C1 segment of cervical spinal cord (tissue), 14 donors: ENCODE measurements at places on chromosomes 12 and 14.

DNA sequence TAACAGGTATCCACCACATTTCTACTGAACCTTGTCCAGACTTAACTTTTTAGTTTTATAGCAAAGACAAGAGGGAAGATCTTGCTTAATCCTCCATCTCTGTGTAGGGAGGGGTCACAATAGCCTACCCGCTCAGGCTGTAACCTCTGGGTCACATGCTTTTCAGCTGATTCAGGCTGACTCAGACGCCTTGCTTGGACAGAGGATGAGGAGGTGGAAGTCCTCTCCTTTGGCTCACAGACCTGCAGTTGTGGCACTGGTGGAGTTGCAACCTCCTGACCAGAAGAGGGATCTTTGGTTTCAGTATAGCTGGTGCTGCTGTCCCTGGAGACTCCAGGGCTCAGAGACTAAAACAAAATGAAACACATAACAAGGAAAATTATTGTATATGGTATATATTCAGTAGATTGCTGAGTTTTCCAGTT lies 16.2 kb downstream of the ACIN1 start:
- DNase-seq: no peak

DNA sequence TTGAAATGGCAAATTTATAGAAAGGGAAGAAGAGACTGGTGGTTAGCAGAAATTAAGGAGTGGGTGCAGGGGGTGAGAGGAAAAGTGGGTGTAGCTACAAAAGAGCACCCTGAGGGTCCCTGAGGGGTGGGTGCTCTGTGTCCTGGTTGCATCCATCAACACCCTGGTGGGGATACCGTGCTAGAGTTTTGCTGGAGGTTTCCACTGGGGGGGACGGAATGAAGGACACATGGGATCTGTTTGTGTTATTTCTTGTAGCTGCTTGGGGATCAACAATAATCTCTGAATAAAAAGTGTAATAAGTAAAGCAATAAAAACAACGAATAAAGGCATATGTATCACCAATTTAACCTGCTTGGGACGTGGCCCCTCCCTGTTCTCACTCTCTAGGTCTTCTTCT lies 175.3 kb downstream of the KIF26A start:
- no peak for DNase-seq

DNA sequence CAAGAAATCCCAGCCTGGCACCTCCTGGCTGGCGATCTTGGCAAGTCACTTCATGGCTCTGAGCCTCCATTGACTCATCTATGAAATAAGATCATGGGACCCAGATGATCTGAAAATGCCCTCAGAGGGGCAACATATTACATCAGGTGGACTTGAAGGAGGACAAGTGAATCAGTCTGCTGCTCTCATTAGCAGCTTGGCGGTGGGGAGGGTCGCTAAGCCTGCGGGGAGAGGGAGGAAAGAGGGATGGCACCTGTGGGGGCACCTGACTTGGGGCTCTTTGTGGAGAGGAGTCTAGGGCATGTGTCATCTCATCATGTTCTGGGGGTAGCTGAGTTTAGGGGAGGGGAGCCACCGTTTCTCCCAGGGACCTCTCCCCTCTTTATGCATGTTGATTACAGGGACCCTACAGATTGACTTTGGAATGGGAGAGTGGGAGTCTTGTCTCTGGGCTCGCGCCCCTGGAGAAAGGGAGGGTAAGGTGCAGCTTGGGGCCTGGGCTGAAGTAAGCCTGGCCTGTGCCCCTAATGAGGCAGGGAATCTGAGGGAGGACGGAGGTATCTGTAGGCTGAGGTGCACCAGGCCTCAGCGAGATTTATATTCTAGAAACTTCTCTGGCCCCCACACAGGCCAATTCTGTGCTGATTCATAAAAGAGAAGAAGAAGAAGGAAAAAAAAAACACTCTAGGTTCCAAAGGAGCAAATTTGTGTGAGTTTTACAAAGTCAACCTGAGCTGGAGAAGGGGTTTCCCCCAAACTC lies 29.3 kb upstream of the BATF start:
- no peak for DNase-seq

GRCh38 chr12:92255741-92256140 lies 110.1 kb upstream of the BTG1 start:
- DNase-seq: no peak

- DNase-seq: no peak
Observed at GRCh38 chr12:3994500-3994899, 121.3 kb upstream of the PARP11 start.

DNA sequence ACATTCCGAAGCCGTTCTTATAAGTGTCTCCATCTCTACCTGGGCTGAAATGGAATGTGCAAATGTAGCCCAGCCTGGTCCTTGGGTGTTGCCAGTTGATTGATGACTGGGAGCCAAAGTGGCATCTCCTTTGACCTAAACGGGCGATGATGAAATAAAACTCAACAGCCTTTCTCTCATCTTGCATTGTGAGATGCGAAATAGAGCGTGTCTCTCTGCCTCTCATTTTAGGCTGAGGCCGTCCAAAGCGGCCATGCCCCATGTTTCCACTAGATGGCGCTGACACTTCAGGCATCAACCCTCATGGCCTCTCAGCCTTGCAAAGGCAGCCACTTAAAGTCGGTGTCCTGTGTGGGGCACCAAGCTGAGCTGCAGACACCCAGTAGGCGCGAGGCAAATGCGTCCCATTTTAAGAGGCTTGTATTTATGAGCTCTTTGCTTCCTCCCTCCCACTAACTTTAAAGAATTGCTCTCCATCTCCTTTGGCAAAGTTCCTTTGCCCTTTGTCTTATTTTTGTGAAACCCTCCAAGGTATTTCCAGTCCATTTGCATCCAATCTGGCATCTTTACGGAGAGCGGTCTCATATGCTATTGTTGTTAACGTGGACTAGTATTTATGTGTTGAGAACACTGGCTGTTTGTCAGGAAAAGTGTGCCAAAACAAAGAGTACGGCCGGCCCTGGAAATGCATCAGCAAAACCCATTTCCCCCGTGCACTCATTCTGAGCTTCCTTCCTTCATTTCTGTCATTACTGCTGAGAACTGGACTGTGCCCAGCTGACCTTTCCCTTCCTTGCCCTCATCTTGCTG lies 25.0 kb downstream of the GPRC5A start:
- DNase-seq: peak; percentile 83

DNA sequence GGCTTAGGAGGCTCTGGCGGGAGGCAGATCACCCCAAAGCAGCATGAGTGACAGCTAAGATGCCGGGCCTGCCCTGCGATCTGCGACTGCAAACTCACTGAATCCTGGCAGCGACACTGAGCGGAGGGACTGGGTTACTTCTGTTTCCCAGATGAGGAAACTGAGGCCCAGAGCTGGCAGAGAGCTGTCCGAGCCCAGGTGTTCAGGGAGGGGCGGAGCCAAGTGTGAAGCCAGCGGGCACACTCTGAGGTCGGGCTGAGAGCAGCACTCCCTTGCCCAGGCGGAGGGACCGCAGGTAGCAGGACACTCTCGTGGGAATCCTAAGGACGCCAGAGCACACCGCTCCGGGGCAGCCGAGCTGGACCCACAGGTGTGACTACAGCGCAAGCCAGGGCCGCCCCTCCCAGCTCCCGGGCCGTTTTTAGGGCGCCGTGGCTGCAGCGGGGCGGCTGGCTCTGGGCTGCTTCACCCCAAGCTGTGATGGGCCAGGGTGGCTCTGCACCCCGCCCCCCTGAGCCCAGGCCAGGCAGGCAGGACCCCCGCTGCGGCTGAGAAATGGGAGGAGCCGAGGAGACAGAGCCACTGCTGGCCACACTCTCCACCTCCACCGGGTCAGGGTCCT lies 27.4 kb downstream of the MMP17 start:
- no peak for DNase-seq

DNA sequence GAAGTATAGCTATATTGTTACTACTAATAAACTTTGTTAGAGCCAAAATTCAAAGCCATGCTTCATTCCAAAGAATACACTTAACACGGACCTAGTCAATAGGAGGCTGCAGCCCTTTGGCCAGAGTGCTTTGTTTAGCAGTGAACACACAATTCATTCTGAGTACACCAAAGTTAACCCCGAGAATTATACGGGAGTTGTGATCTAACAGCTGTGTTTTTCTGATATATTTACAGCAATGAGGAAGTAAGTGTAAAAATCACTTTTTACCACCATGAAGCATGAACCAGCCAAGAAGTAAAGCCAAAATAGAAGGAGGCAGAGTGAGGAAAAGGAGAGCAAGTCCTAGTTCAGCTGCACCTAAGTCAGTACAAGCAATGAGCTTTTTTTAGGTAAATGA lies 156.8 kb upstream of the PDE3A start:
- DNase-seq: no peak

- no peak for DNase-seq
Observed at GRCh38 chr12:237026-237815, 23.3 kb upstream of the SLC6A12 start.

DNA sequence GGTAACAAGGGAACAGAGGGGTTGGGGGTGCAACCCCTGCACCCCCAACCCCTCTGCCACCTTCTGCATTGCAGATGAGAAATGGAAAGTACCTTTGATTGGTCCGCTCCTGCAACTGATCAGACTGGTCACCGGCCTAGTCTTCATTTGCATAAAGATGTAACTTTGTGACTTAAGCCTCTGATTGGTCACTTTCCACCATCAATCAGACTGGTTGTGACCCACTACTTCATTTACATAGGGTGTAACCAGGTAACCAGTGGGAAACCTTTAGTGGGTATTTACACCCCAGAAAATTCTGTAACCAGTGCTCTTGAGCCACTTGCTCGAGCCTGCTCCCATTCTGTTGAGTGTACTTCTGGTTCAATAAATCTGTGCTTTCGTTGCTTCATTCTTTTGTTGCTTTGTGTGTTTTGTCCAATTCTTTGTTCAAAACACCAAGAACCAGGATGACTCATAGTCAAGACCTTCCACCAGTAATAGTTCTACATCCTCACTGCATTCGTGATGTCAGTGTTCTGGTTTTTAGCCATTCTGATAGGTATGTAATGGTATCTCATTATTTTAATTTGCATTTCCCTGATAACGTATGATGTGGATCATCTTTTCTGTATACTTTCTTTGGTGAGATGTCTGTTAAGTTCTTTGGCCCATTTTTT lies 30.8 kb downstream of the LEMD3 start:
- no peak for DNase-seq

- no peak for DNase-seq
Observed at GRCh38 chr12:18057051-18057450, 32.9 kb downstream of the RERGL start.

DNA sequence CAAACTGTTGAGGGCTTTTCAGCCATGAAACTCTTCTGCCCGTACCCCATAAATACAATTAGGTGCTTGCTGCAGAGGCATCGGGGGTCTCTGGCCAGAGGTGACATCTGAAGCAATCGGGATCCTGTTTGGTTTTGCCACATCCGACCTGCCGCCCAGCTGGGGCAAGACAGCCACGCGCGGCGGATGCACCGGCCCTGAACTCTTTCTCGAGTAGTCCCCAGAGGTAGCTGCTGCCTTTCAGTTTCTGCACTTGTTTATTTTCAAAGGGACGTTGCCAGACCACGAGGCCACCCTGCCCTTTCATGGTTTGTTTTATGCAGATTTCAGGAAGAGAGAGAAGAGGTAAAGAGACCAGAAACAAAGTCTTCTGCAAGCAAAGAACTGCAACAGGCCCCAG lies 10.6 kb upstream of the MLXIP start:
- no peak for DNase-seq

- DNase-seq: no peak
Observed at GRCh38 chr12:113194971-113195391, 9.5 kb downstream of the RITA1 start.

DNA sequence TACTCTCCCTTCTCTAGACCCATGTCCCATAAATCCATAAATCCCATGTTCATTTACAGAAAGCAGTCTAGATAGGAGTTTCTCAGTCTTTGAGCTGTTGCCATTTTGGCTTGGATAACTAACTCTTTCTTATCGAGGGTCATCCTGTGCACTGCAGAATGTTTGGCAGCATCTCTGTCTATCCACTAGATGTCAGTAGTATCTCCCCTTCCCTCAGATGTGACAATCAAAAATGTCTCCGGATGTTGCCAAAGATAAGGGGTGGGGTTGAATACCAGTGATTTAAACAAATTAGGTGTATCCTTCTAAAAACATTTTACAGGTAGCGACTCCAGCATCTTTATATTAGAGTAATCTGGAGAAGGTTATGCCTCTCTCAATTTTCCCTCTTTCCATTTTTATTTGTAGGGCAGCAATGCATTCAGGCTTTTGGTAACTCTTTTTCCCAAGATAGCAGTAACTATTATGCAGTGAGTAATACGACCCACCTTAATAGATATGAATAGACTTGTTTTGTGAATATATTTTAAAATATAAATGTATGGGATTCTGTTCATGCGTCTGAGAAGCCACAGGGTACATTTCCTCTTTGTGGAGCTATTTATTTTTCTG lies 100.7 kb downstream of the LRRK2 start:
- no peak for DNase-seq

- DNase-seq: no peak
Observed at GRCh38 chr14:54629183-54629582, 62.3 kb downstream of the SAMD4A start.

GRCh38 chr14:101598159-101598558 lies 36.9 kb downstream of the DIO3 start:
- no peak for DNase-seq

DNA sequence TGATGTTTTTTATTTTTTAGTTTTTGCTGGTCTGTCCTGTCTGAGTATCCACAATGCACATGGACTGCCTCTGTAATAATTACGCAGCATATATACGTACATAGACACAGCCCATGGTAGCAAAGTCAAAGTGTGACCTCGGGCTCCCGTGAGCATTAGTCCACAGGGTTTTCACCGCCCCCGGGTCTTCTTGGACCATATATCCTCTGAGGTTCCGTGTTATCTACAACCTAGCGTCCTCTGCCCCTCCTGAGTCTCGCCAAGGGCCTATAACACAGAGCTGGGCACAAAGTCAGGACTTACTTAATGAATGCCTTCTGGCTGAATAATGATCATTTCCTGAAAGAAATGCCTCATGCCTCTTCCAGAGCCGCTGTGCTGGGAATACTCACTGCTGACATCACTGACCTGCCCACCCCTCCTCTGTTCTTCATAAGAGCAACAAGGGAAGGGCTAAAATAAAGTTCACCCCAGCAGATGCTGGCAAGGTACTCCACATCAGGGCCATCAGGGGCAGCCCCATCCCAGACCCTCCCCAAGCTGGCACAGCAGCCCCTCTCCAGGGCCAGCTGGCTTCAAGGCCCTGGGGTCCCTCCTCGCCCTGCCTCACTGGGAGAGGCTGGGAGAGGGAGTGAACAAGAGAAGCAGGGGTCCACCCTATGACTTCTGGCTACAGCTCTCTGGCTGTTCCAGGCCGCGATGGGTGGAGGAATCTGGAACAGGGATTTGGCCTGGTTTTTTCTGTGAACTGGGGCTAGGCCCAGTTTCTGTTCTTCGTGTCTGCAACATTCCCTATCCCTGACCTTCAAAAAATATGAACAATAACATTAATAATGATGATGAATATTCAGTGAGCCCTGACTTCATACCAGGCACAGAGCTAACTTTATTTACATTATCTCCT lies 7.9 kb downstream of the HDAC7 start:
- DNase-seq: peak; percentile 91

DNA sequence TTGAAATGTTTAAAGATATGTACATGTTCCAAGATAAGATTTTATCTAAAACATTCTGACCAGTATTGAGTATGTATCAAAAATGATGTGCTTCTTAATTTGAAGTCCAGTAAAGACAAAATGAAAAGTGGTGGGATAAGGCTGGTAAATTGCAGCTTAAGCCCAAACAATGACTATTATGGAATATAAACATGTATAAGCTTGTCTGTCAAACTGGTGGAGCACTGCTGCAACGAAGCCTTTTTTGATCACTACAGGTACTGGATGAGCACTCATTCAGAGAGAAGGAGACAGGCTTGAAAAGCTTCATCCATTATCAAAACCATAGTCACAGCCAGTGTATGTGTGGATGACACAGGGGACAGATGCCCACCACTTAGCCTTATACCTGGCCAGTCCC lies 138.4 kb downstream of the ATP23 start:
- DNase-seq: no peak
